Stimulated activated CD4-positive, alpha-beta T cell treated with anti-CD3 and anti-CD28 coated beads, Interleukin-1b, Interleukin-23, amount 100 ng/mL, for 24 hours (primary cell): ENCODE measurements at places on chromosomes 7 and 10.

DNA sequence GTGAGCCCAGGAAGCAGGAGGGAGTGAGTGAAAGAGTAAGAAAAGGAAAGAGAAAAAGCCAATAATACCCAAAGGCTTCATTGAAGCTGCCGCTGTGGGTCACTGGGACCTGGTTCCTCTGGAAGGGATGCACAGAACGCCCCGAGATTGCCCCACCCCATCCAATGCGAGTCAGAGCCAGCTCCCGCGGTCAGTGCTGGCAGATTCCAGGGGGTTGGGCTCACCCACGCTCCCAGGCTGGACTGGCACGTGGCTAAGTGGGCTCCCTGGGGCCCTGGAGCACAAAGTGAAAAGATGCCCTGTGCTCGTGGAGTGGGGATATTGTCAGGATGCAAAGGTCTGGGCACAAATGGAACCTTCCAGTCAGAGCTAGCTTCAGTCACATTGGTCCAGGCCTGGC lies 117.0 kb downstream of the OAT start:
- no peak for DNase-seq

GRCh38 chr10:7365027-7365745 lies 45.6 kb downstream of the SFMBT2 start:
- DNase-seq, result no peak

DNA sequence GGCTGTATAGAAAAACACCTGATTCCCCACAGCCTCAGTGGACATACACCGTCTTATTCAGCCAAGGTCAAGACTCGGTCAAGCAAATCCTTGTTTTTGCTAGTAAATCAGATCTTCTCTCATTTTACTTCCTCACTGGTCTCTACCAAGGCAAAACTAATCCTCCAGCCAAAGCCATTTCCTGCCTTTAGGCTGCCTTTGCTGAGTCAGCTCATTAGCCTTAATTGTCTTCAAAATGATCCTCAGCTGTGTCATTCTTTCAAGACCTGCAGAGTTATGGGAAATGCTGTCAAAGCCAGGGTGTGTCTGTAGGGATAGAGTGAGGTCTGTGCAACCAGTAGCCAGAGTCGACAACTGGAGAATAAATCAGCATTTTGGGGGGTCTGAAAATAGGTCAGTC lies 107.2 kb upstream of the FAM180A start:
- no peak for DNase-seq

GRCh38 chr10:125231116-125231812 lies 70.9 kb upstream of the CTBP2 start:
- no peak for DNase-seq

DNA sequence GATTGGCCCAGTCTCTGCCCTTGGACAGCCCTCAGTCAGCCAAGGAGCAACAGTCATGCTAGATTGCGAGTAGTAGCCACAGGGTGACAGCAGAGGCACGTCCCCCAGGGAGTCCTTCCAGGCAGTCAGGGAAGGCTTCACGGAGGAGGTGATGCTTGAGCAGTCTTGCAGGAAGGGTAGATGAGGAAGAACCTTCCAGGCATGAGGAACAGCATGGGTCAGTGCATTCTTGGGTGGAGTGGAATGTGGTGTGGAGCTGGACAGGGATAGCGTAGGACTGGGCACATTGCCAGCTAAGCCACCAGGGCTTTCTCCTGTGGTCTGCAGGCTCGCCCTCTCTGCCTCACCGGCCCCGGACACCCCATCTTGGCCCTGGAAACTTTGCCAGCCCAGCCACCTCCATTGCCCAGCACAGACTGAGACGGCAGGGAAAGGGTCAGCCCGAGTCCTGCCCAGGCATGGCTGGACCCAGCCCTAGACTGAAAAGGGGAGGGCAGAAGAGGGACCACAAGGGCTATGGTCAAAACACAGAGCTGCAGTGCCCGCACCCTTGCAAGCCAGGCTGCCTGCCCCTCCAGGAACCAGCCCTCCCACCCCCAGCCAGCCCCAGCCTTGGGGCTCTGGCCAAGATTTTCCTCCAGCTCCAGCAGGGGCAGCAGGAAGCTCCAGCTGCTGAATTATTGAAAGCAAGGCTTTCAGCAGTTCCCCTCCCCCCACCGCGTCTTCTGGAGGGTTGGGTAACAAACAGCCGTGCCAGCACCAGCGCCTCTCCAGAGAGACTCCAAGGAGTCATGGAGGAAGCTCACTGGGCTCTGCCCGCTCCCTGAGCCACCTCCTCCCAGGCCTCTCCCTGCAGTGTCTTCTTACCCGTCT lies 18.7 kb downstream of the SRRM3 start:
- DNase-seq, result no peak

DNA sequence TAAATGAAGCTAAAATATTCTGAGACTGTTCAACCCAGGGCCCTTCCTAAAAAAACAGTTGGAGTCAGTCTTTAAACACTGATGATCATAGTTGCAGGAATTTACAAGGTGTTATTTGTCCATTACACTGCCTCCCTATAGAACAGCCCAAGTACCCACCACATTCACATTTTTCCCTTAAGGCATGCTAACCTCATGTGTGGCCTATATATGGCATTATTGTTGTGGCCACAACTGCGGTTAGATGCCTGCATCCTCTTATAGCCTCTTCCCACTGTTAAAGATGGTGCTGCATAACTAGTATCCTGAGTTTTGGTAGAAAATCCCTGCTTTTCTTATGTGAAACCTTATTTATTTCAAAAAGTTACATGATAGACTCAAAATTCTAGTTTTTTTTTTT lies 287.9 kb upstream of the SEMA3A start:
- no peak for DNase-seq

- no peak for DNase-seq
Measured at GRCh38 chr7:37365405-37365804, 83.3 kb downstream of the ELMO1 start.

- DNase-seq, result no peak
Measured at GRCh38 chr10:43953672-43954071, 305.0 kb upstream of the ZNF32 start.

GRCh38 chr10:82813856-82814255 lies 938.9 kb downstream of the NRG3 start:
- no peak for DNase-seq

- no peak for DNase-seq
Measured at GRCh38 chr7:139058943-139059342, 23.1 kb upstream of the ZC3HAV1L start.

DNA sequence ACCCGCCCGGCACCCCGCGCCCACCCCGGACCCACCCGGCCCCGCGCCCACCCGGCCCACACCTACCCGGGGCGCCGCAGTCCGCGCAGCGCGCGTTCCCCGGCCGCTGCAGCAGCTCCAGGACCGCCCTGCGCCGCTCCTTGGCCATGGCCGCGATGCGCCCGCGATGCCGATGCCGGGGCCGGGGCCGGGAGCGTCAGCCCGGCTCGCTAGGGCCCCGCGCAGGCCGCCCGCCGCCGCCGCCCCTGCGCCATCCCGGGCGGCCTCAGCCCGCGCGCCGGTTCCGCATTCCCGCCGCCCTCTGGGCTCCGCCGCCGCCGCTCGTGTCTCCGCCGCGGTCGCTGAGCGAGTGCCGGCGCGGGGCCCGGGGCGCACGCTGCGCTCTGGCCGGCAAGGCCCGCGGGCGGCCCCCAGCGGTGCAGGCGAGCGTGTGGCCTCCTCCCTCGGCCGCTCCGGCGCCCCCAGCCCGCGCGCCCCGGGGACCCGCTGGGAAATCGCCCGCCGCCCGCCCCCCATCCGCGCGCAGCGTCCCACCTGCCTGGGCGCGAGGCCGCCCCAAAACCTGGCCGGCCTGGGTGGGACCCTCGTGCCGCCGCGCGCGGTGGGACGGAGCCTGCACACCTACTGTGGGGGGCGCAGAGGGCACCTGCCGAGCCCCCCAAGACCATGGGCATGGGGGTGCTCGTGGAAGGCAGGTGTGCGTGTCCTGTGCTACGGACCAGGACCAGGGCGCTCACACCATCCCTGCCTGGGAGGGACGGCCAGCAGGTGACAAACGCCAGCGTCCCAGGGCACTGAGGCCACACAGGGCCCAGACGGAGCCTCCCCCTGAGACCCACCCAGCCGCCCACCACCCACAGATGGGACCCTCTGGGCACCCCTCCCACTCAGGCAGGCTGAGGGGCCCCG lies at the start of gene ADAP1:
ADAP1 (minus strand) TSS at position 351 of the 909 bp plus-strand sequence; CDS start at position 148, 203 bp downstream.
- no peak for DNase-seq

GRCh38 chr10:127368929-127369328 lies 172.5 kb upstream of the INSYN2A start:
- no peak for DNase-seq

- DNase-seq, result no peak
Measured at GRCh38 chr7:44973610-44974401, 5.0 kb downstream of the MYO1G start.

- DNase-seq, result no peak
Measured at GRCh38 chr10:98030093-98030821, at the start of gene CRTAC1. Gene CRTAC1, minus strand, starts transcription at chr10:98030621. Its CDS starts 149 bp downstream, at chr10:98030472.

DNA sequence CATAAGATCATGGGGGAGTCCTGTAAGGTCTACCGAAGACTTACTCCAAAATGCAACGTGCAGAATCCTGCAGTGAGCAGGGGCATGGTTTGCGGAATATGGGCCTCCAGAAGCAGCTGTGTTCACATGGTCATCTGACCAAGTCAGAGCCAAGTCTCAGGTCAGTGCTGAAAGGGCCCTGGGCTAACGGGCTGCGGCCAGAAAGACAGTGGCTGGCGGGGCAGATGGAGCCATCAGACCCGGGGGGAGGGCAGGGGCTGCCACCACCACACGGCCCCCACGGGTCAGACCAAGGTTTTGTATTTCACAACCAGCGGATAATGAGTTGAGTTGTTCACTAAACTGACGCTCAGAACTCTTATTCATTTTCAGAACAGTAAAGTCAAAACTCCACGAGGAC lies 522.3 kb downstream of the PTPRN2 start:
- DNase-seq, result no peak

DNA sequence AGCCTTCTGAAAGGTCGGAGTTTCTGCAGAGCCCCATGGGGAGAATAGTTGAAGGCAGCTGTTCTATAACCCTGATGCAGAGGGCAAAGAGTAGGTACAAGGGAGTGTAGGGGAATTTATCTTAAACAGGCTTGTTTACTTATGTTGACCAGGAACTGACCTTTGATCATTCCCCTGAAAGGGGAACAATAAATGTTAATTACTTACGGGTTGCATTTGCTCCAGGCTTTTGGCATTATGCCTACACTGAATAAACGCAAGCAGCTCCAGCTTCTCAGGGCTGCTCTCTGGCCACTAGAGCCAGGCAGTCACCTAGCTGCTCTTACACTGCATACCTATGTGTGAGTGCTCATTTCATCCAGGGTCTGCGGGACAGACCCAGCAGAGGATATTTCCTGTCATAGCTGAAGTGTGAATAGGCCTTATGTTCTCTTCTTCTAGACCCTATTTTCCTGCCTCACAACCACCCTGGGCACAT lies 26.9 kb upstream of the ABCA13 start:
- DNase-seq, result no peak

DNA sequence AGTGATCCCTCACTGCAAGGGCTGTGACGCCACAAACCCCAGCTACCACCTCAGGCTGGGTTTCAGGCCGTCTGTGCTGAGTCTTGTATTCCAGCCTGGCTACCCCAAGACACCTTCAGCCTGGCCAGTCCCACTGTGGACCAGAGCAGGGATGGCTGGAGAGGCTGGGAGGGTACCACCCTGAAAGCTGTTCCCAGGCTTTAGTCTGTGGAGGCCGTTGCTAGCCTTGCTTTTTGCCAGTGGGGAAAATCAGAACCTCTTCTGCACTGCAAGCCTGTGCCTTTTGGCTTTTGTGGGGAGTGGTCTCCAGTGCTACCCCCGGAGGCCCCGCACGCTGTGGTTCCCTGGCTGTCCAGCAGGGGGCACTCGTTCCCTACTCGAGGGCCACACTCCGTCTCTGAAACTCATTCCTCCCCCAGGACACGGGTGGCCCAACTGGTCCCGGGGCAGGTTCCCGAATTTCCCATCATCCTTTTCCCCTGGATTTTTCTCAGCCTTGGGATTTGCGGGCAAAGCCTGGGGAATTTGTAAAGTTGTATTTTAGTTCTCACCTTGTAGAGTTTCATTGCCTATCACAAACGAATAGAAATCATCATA lies 128.4 kb upstream of the BTBD16 start:
- DNase-seq, result no peak

- no peak for DNase-seq
Measured at GRCh38 chr7:137626469-137627067, 220.2 kb downstream of the DGKI start.

DNA sequence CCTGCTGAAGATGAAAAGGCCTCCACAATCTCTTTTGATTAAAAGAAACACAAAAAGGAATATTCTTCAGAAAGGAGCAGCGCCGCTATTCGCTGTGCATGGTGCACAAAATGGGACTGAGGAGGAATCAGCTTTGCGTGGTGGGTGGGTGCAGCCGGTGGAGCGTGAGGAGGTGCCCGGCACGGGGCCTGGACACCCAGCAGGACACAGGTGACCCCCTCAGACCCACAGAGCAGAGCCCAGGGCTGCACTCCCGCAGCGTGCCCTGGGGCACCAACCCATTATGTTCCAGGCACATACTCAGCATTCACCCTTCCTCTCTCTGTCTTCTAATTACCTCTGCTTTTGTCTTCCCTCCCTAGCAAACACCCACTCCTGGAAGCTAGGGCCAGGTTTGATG lies 238.0 kb upstream of the PPP2R2D start:
- no peak for DNase-seq

DNA sequence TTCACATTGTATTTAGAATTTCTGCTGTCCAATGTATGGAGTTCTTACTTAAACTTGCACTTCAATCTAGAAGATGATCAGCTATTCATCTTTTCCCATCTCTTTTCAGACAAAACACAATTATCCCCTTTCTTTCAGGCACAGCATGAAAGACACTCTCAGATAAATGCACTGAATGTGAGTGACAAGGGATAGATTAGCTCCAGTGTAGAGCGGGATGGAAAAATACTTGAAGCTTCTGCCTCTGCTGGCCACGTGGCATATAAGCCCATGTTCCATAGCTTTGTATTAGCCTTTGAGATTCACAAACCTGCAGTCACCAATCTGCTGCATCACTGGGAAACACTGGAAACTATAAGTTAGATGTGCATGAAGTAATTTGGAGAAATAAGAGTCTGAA lies 162.2 kb upstream of the FAM3C start:
- no peak for DNase-seq

GRCh38 chr10:107971973-107972372 lies 807.5 kb upstream of the SORCS1 start:
- DNase-seq, result no peak

DNA sequence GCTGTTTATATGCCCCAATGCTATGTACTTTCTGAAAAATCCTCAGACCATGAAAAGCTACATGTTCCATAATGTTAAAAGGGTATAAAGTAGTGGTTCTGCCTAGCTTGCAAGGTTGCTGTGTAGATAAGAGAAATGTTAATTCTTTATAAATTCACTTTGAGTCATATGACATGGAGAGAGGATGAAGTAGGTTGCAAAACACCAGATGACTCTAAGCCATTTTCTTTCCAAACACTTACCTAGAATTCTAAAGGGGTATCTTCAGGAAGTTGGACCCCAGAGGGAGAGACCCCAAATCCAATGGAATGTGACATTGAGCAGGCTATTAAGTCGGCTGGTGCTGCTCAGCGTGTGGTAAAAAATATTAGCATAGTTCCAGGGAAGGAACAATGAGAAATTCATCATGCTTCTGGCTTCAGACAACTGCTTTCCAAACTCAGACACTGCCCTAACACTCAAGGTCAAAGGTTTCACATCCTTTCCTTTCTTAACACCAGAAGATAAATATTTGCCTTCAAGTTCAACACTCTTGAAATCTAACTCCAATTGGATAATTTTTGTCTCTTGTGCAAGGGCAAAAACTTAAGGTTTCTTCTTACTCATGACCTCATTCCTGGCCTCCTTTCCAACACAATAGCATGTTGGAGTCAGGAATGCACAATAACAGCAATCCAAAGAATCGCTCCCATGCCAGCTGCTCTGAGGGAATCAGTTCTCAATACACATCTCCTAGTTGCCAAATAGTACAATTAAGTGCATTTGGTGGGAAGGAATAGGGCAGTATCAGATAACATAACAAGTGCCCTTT lies 100.7 kb upstream of the AFAP1L2 start:
- no peak for DNase-seq
